Pancreas (tissue), 10 donors: ENCODE measurements at places on chromosomes 5 and 9. TPM values are rescaled to one million over a fixed set of nuclear protein-coding genes. Genes with fewer than 3 reads are reported as not detected.

DNA sequence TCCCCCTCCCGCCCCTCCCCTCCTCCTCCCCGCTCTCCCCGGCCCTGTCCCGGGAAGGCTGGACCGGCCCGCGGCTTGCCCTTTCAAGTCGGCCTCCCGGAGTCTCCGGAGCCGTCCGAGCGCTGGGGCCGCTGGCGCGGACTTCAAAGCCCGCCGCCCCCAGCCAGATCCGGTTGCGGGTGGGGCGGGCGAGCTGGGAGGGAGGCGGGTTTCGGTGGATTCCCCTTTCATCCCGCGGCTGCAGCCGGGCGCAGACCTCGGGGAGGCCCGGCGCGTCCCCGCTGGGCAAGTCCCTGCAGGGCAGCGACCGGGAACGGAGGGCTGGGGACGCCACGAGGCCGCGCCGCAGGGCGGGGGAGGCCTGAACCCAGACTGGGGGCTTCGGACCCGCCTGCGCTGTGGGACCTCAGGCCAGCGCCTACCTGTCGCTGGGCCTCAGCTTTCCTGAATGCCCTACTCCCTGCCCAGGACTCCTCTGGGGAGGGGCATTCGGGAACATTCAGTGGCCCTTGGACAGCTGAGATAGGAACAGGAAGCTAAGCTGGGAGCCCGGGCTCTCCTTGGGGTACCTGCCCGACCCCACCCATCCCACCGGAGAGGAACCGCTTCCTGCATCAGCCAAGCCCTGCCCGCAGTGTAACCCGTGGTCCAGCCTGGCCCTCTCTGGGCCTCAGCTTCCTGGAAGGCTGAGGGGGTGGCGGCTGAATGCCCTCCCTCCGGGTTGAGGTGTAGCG is 23.4 kb downstream of the C9orf50 start:
- peak overlapping the region; percentile 66 for H3K27ac ChIP-seq
- H3K36me3 ChIP-seq = no peaks in the 10 kb centered on the region
- H3K27me3 ChIP-seq = no peaks in the 10 kb centered on the region
- DNase-seq = peak; percentile 80

DNA sequence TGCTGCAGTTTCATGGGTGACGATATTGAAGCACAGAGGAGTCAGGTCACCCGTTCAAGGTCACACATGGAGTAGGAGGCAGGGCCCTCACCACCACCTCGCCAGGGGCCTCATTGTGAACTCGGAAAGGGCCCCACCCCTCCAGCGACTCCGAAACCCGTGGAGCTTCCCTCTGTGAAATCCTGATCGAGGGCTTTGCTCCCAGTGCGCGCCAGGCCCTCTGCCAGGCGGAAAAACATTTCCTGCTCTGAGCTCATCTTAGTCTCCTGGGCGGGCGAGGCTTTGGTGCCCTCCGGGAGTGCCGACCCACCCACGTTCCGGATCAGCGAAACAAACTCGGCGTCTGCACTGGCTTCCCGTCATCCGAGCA is 75.0 kb upstream of the FCN1 start:
- no peaks in the 10 kb centered on the region for H3K4me1 ChIP-seq
- H3K4me3 ChIP-seq = no peak overlapping the region
- no peaks in the 10 kb centered on the region for H3K27me3 ChIP-seq
- H3K27ac ChIP-seq = no peak overlapping the region

Gene ORM2
- 0.34 TPM for polyA plus RNA-seq

DNA sequence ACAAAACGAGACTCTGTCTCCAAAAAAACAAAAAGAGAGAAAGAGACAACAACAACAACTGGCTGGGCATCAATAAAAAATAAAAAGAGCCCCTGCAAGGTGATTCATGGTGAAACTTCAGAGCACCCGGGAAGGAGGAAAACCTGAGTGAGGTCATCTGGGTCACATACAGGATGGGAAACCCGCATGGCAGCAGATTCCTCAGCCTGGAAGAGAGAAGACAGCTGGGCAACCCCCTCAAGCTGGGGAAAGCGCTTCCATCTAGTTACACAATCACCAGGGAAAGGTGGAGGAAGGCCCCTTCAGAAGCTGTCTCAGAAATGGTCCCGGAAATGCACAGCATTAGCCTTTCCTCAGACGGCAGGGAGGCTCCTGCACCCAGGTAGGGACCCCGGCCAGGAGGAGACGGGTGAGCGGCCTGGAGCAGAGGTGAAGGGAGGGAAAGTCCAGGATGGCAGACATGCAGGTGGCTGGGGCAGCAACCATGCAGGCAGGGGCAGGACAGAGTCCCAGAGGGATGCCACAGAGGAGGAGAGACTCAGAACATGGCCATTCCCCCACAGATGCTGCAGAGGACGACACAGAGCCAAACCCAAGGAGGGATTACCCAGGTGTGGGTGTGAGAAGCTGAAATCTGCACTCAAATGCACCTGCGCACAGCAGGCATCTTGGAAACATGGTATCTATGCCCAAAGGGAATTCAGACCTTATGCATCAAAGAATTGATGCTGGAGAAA is 29.4 kb downstream of the CAMSAP1 start:
- DNase-seq = no peak
- no peaks in the 10 kb centered on the region for H3K4me1 ChIP-seq
- H3K27ac ChIP-seq = no peak overlapping the region
- H3K4me3 ChIP-seq = no peak overlapping the region
